ENCODE measurements at places on chromosomes 3 and 15.

DNA sequence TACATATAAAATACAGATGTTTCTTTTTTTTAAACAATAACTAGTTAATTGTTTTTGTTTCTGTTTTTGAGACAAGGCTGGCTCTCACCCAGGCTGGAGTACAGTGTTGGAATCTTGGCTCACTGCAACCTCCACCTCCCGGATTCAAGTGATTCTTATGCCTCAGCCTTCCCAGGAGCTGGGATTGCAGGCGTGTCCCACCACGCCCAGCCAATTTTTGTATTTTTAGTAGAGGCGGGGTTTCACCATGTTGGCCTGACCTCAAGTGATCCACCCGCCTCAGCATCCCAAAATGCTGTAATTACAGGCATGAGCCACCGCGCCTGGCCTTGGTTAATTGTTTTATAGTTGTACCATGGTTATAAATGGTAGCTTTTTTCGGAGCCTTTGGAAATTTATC is 72.3 kb downstream of the PIAS1 start:
- no peak for DNase-seq

GRCh38 chr3:193859195-193859594 is 266.2 kb downstream of the OPA1 start:
- DNase-seq = no peak

DNA sequence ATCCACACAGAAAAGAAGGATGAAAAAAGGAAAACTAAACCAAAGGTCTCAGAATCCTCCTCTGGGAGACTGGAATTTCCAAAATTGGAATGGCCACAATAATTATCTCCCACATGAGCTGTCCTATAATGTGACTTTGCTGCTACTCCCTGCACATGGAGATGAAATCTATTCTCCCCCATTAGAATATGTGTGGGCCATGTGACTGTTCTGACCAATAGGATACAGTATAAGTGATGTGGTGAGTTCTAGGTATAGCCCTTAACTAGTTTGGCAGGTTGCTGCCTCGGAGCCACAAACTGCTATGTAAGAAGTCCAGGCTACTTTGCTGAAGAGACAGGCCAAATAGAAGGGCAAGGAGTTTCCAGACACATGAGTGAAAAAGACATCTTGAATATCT is 5.2 kb downstream of the TRIM59 start:
- DNase-seq = no peak

DNA sequence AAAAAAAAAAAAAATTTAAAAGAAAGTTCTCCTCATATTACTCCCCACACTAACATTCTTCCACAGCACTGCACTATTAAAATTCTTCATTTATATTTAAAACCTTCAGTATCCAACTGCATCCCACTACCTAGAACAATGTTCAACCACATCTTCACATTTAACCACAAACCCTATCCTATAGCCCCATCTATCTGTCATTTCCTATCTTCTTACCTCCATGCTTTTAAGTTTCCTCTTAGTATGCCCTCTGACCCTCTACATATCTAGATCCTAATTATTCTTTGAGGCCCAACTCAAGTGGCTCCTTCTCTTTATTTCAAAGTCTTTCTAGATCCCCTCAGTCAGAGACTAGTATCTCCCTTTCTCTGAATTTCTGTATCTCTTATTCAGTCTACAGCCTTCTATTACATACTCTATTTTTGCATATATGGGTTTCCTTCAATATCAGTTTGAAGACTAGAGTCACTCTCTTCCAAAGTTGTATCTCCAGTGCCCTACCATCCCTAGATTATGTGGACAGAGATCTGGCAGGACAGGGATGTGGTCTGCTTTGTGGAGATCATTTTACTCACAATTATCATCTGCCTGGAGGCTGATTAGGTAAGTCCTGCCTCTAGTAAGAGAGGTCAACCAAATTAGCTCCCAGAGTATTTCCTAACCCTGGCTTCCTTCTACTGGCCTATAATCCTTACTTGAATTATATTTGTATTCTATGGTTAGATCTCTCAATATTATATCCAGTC is 1.4 kb downstream of the CIAO2A start:
- no peak for DNase-seq

DNA sequence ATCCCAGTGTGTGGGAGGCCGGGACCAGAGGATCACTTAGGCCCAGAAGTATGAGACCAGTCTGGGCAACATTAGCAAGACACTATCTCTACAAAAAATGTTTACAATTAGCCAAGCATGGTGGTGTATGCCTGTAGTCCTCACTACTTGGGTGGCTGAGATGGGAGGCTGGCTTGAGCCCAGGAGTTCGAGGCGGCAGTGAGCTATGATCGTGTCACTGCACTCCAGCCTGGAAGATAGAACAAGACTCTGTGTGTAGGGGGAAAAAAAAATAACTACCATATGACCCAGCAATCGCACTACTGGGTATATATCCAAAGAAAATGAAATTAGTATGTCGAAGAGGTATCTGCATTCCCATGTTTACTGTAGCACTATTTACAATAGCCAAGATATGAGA is 22.6 kb downstream of the RYK start:
- no peak for DNase-seq

- DNase-seq = no peak
Observed at GRCh38 chr3:721086-721485, 371.7 kb upstream of the CNTN6 start.

- DNase-seq = no peak
Observed at GRCh38 chr3:143220741-143221140, 101.2 kb downstream of the CHST2 start.

GRCh38 chr3:64566859-64567258 is 120.9 kb downstream of the ADAMTS9 start:
- no peak for DNase-seq

- DNase-seq = no peak
Observed at GRCh38 chr3:27657871-27658270, 64.3 kb downstream of the EOMES start.
